DMS 273 treated with DMSO at 0.1 percent for 48 hours (cell line): ENCODE measurements at places on chromosomes 6 and 20.

DNA sequence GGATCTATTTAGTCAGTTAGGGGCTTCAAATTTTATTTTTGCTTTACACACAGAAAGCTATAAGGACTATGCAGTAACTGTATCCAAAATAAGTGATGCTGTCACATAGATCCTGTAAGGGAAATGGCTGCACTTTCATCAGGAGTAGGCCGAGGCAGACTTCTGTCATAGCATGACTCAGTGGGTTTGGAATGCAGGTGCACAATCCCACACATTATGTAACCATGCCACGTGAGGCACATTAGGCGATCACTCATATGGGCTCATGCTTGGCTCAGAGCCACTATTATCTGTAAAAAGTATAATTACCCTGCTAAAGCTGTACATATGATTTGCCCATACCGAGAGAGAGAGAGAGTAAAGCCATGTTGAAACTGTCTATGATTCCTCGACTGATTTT, 1189.4 kb upstream of the EYS start:
- DNase-seq: no peak

DNA sequence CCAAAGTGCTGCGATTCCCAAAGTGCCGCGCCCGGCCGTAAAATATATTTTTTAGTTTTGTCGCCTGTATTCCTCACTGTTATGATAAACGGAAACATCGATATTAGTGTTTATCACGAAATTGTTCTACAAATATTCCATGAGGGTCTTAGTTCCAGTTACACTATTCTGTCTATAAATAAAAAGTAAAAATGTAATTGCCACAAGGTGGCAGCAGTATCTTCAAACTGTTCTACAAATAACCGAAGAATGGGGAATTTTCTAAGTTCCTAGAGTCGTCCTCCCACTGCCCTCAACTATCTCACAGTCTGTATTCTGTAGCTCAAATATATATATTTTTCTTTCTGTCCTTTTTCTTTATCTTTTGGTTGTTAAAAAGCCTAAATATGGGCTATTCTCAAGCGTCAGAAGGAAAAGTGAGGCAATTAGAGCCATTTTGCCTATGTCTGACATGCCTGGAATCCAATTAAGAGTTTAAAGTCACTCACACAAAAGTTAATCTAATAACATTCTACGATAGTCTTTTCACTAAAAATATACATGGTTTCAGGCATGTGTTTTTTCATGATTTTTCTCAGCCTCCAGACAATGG, 14.2 kb upstream of the FAM162B start:
- peak; percentile 47 for DNase-seq

- no peak for DNase-seq
Measured at GRCh38 chr6:7073821-7074525, 33.8 kb upstream of the RREB1 start.

DNA sequence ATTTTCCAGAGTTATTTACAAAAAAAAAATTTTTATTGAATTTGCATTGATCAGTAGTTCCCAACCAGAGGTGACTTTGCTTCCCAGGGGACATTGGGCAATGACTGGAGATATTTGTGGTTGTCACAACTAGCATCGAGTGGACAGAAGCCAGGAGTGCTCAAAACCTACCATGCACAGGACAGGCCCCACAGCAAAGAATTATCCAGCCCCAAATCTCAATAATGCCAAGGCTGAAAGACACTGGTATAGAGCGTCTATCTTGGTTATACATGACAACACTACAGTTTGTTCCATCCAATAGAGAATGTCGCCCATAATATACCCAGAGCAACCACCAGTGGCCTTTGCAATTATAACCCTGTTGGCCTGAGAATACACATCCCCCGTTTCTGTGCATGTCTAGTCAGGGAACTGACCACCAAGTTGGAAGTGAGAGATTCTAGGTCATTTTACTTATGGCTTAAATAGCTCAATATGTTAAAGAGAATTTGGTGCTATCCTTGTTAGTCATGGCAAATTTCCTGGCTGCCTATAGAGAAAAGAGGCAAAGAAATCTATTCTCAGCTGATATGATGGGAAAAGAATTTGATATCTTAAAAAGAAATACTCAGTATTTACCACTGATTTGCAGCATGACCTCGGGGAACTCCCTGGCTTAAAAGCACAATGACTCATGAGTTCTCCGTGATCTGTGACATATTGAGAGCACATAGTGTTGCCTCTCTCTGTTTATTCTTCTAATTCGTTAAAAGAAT, 76.0 kb upstream of the ADTRP start:
- DNase-seq: no peak

- no peak for DNase-seq
Measured at GRCh38 chr20:32195581-32195980, 12.0 kb downstream of the PLAGL2 start.

GRCh38 chr20:53002786-53003185, 30.6 kb downstream of the TSHZ2 start:
- no peak for DNase-seq

DNA sequence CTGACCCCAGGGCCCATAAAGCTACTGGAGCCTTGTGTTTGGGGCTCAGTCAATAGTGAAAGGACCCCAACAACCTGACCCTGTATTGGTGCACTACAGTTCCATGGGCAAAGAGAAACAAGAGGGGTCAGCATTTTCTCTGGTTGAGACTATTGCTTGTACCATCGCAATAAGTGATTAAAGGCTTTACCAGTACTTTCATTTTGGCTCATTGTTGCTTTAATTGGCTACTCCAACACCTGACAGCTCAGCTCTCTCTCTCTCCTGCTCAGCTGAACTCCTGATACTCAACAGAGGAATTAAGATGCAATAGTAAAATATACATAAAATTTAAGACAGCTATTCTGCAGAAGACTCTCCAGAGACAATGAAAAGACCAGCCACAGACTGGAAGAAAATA, 17.8 kb downstream of the CD93 start:
- DNase-seq: no peak

GRCh38 chr6:111530667-111531066, 47.6 kb upstream of the REV3L start:
- DNase-seq: no peak

DNA sequence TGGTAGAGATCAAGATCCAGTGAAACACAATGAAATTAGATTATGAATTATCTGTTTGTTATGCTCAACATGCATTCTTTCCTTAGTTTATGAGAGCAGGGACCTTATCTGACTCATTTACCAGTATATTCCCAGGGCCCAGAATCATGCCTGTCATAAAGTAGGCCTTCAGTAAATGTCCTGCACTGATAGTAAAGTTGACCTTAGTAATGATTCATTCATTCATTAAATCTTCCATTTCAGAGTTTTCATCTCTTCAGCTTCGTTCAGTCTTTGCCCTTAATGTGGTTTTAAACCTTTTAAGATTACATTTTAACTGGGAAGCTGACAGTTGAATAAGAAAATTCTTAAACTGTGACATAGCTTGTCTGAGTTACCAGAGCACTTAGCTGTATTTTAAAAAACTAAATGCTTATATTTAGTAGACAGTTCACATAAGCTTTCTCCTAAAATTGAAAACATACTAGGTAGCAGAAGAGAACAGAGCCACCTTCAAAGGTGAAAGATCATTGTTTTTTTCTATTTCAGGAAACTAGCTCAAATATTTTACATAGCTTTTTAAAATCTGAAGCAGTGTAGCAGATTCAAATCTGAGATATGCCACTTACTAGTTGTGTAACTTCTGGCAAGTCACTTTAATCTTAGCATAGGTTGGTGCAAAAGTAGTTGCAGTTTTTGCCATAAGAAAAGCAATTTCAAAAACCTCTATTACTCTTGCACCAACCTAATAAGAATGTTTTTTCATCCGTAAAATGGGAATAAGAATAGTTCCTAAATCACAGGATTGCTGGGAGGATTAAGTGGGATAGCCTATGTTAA, 41.4 kb downstream of the MCM8 start:
- DNase-seq: no peak

- no peak for DNase-seq
Measured at GRCh38 chr6:39812853-39813533, 20.8 kb downstream of the DAAM2 start.

DNA sequence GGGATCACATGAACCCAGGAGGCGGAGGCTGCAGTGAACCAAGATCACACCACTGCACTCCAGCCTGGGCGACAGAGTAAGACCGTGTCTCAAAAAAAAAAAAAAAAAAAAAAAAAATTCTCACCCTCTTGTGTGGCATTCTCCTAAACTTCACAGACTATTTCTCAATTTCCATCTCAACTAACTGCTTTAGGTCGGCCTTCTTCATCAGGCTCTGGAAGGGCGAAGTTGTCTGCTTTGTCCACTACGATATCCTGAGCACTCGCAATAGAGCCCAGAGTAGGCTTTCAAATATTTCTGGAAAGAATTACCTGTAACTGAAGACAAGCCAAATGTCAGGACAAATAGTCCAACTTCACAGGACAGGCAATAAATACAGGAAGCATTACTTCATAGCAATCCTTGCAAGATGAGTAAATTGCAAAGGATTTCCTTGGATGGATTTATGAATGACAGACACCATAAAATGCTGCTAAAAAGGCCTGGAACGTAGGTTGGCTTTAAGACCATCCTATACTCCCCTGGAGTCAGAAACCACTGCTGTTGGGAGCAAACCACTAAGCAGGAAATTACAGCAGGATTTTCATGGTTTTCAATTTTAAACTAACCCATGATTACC, 116.3 kb upstream of the SLC2A12 start:
- DNase-seq: no peak

- no peak for DNase-seq
Measured at GRCh38 chr6:30820193-30820592, 64.1 kb upstream of the DDR1 start.

DNA sequence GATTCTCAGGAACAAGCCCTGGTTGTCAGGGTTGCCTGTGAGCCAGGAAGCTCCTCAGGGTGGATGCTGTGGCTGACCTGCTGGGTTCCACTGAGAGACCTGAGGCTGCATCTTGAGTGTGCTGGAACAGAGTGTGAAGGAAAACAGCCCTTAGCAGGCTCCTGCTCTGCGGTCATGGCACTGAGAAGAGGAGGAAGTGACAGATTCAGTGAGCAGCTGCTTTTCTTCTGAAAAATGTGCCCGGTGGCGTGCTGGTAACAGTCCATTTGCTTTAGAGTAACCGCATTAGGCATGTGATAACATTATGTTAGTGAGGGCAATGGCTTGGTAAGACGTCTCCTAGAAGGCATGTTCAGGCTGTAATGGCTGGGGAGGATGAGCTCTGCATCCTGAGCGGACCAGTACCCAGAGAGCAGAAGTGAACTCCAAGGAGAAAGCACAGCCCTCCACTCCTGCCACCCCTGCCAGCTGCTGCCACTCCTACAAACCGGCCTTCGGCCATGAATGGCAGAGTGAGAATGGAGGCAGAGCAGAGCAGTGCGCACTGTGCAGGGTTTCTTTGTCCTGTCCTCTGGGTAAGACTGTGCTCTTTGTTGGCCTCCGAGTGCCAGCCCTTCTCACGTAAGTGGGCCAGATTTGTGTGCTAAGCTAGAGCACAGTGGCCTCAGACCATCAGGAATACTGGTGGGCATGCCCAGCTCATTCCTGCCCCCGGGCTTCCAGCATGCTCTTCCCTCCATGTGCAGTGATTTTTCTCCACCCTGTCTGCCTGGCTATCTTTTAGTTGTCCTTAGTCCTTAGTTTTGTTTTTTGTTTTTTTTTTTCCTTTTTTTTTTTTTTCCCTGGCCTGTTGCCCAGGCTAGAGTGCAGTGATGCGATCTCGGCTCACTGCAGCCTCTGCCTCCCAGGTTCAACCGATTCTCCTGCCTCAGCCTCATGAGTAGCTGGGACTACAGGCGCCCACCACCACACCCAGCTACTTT, 98.1 kb upstream of the VSTM2L start:
- DNase-seq: no peak

GRCh38 chr6:138272533-138273315, 54.4 kb upstream of the PBOV1 start:
- no peak for DNase-seq

DNA sequence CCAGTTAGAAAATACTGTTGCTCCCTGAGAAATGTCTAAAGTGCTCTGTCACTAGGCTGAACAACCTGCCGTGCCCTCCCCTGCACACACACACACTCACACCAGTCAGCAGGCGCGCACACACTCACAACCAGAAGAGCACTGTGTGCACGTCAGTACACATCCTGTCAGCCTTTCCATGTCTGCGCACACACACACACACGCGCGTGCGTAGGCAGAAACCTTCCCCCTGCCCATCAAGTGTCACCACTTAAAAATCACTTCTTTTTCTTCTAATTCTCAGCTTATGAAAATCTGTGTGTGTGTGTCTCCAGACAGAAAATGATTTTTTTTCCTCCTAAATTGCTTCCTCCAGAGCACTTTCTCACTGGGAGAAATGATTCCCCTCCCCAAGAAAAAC, 100.3 kb downstream of the EDN3 start:
- DNase-seq: no peak

- DNase-seq: no peak
Measured at GRCh38 chr6:33091957-33092356, 16.2 kb downstream of the HLA-DPB1 start.

DNA sequence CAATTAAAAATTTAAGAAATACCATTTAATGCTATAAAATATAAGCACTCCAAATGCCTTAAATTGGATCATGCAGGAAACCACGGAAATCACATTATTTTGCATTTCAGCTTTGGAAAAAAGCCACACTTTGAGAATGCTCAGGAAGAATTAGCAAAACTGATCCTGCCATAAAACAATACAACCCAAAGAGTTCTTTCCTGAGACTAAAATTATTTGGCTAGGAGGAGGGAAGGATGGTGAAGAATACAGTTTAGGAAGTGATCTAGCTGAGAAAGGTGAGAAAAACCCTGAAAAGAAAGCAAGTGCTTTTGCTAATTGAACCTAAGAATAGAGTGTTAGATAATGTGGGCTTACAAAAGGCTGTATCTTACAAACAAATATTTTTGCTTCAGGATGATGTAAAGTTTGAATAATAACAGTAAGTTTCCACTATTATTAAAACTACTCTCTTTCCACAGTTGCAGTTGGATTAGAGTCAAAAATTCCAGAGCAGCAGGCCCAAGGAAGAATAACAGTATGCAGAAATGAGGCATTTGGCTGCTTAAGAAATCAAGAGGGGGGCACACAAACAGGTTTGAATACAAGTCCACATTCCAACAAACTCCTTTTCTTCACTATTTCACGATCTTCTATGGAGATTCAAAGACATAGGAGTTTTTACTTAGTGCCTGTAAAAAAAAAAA, 565.4 kb downstream of the RFPL4B start:
- no peak for DNase-seq

- no peak for DNase-seq
Measured at GRCh38 chr6:37850728-37851285, 31.3 kb downstream of the ZFAND3 start.

GRCh38 chr20:38423541-38423940, 11.6 kb downstream of the SNHG17 start:
- no peak for DNase-seq

- no peak for DNase-seq
Measured at GRCh38 chr20:63977739-63978276, 1.6 kb downstream of the SAMD10 start.

GRCh38 chr6:152503546-152503945, 133.6 kb downstream of the SYNE1 start:
- DNase-seq: no peak

DNA sequence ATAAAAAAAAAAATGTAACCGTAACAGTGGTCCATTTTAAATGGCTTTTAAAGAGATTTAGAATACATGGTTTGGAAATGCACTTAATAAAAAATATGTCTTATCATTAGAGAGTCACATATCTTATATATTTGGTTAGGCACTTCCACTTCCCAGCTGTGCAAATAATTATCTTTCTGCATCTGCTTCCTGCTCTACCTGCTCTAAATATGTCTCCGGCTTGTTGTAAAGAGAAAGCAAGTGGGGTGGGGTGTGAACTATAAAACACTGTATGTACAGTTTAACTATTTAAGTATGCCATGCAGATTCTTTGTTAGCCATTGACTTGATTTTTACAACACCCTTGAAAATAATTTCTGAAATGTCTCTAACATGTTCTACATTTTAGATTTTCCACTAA, 106.3 kb downstream of the NKAIN2 start:
- no peak for DNase-seq
